ENCODE measurements at places on chromosomes 7 and 10. TPM values are rescaled to one million over a fixed set of nuclear protein-coding genes. Genes with fewer than 3 reads are reported as not detected.

ALOX5 gene
- 0.29 TPM for total RNA-seq

CCZ1 gene
- total RNA-seq = 80.2 TPM

HYAL4 gene
- total RNA-seq = not detected

PLXDC2 gene
- 0.05 TPM for total RNA-seq

FAM20C gene
- 40.3 TPM for total RNA-seq

GDF2 gene
- not detected for total RNA-seq

GRID1 gene
- 0.22 TPM for total RNA-seq

TACC2 gene
- 74.1 TPM for total RNA-seq

CHN2 gene
- 0.38 TPM for total RNA-seq

HABP2 gene
- total RNA-seq = 0.18 TPM

EVX1 gene
- total RNA-seq = 0.13 TPM

TMEM176A gene
- not detected for total RNA-seq

PLCE1 gene
- 6.8 TPM for total RNA-seq

ATRNL1 gene
- total RNA-seq = 0.23 TPM

TEX36 gene
- not detected for total RNA-seq

HOXA11 gene
- total RNA-seq = 0.68 TPM

NACAD gene
- 0.31 TPM for total RNA-seq

ASAH2B gene
- total RNA-seq = 4.3 TPM

ATP6V1F gene
- 242 TPM for total RNA-seq

TFPI2 gene
- total RNA-seq = 326 TPM

Measured in A549 treated with Hydrocortisone at 1 μM for 4 hours (cell line).